Effector memory CD8-positive, alpha-beta T cell (primary cell): ENCODE measurements at places on chromosomes 11 and 22.

- DNase-seq, result no peak
Measured at GRCh38 chr11:27291302-27291889, 71.6 kb downstream of the CCDC34 start.

GRCh38 chr11:22466809-22467208, 128.6 kb downstream of the SLC17A6 start:
- no peak for DNase-seq

GRCh38 chr11:57349491-57350274, 11.5 kb downstream of the P2RX3 start:
- peak; percentile 58 for DNase-seq

DNA sequence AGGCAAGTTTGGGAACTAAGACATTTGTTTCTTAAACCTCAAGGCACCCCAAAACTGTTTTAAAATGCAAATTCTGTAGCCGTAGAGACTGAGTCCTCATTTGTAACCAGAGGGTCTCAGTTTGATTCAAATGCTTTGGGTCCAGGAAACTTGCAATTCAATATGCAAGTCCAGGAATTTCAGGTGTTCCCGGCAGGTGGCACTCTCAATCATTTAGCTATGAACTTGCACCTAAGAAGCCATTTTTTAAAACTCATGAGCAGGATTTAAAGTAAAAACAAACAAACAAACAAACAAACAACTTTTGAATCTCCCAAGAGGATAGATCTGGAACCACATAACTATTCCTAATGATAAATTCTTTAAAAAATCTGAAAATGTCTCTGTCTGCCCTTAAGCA, 8.7 kb upstream of the ABTB2 start:
- no peak for DNase-seq

- no peak for DNase-seq
Measured at GRCh38 chr11:64987998-64988854, 8.5 kb downstream of the BATF2 start.

GRCh38 chr11:130769782-130770535, 146.3 kb downstream of the SNX19 start:
- DNase-seq, result no peak

- no peak for DNase-seq
Measured at GRCh38 chr11:70456921-70457532, 58.7 kb downstream of the CTTN start.

GRCh38 chr22:45067731-45068130, 57.9 kb upstream of the PHF21B start:
- no peak for DNase-seq

GRCh38 chr11:111378861-111379601, at the start of gene POU2AF1:
TSS of gene POU2AF1 (minus strand) at chr11:111379275. CDS start at chr11:111379177, 98 bp downstream.
- peak; percentile 5 for DNase-seq

DNA sequence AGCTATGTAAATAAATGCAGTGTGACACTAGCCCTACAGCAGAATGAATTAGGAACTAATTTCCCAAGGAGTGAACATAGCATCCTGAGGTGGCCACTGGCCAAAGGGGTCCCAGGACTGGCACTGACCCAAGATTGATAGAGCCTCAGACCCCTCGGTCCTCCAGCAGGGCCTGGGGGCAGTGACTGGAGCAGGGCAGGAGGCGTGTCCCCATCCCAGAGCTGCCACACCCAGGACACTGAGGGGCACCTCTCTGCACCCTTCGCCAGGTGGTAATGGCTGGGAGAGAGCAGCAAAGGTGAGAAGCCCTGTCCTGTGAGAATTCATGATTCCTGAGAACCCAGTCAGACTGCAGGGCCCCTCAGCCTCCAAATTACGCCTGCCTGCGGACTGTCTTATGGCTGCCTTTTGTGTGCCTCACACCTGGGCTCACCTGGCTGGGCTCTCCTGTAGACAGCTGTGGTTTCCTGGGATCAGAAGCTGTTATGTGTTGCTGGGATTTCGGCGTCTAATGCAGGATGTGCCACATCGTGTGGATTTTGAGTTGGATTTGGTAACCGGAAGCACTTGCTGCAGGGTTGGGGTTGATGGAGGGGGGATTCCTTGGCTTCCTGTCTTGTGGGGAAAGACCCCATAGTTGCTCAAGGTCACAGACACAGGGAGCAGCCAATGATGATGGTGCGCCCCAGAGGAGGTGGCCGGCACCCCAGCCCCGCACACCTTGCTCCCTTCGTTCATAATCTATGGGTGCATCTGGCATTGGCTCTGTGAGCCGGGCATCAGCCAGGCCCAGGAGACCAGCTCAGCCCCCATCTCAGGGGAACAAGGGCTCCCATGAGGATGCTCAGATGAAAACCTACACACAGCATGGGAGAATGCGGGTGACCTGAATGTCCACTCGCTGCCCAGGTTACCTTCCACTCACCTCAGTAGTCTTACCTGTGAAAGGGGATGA, 582.9 kb downstream of the BRD1 start:
- DNase-seq, result no peak

DNA sequence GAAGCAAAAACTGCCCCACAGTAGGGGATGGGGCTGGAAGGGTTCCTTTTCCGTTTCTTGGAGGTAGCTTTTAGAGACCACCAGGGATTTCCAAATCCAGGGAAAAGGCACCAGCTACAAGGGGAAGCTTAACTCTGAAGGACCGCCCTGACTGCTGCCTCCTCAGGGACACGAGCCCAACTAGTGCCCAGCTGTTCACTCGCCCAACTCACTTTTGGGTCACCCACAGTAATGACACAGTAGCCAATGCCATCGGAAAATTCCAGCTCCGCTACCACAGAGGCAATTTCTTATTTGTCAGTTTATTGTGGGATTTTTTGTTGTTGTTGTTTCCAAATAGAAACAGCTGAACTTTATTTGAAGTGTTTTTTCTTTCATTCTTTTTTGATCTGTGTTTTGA, 141.3 kb downstream of the ATXN10 start:
- DNase-seq, result no peak

- no peak for DNase-seq
Measured at GRCh38 chr11:93849751-93850593, 446 bp downstream of the VSTM5 start.

- no peak for DNase-seq
Measured at GRCh38 chr11:28559492-28559891, 451.3 kb downstream of the METTL15 start.

GRCh38 chr11:66976925-66977324, 1.8 kb downstream of the C11orf86 start:
- DNase-seq, result no peak

- DNase-seq, result no peak
Measured at GRCh38 chr22:19169947-19170318, 8.6 kb downstream of the SLC25A1 start.

GRCh38 chr11:9905501-9905951, 241.6 kb downstream of the SWAP70 start:
- no peak for DNase-seq

DNA sequence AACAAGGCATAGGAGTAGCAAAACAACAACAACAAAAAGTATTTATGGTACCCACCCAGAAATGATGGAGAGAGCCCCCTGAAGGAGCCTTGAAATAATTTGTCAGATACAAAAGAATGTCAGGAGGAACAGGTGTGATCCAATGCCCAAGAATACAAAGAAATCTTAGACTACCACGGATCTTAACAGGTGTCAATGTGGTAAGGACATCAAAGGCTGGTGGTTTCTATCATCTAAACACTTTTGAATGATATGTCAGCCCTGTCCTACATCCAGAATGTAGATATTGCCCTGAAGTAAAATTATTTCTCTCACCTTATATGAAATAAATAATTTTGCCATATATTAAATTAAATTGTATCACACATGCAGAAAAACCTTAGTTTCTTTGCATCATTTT, 386.4 kb upstream of the ANO5 start:
- no peak for DNase-seq

GRCh38 chr11:1707751-1708150, 10.8 kb downstream of the KRTAP5-6 start:
- DNase-seq, result no peak

DNA sequence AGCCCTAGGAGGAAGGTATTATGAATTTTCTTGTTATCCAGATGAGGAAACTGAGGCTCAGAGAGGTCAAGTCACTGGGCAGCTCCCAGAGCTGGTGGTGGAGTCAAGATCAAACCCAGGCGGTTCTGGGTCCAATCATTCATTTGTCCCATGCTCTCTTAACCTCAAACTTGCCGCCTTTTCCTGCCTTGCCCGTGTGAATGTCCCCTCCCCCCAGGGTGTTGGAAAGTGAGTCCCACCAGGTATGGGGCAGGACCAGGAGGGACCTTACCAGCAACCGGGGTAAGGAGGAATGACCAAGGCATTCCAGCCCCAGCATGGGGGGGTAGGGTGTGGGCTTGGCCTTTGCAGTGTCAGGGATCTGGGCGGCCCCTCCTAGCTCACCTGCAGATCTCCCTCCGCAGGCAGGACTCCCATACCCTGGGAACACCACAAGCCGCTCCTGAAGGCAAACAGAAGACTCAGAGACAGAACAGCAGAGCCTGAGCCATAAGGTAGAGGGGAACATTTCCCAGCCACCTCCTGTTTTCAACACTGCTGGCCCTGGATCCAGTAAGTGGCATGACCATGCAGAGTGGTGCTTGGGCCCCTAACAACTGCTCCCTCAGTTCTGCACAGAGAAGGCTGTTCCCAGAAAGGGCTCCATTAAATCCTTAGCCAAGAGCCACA, 41.2 kb upstream of the SYT7 start:
- DNase-seq, result no peak

GRCh38 chr11:3882655-3883054, 27.2 kb downstream of the STIM1 start:
- no peak for DNase-seq

DNA sequence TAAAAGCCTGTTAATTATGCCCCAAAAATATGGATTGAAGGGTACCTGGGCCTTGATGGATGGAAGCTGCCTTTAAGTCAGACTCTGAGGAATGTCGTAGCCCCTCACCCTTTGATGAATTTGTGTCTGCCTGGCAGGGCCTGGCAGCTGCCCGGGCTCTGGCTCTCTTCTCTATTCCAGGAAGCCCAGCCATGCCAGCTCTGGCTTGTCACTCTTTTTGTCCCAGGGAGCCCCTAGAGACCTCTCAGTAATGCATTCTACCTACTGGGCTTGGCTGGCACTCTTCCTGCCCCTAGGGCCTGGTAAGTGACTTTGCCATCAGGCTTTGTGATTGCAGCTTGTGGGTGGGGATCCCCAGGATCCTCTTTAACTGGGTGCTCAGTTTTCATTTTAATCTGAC, 103.8 kb downstream of the GRIK4 start:
- DNase-seq, result no peak

DNA sequence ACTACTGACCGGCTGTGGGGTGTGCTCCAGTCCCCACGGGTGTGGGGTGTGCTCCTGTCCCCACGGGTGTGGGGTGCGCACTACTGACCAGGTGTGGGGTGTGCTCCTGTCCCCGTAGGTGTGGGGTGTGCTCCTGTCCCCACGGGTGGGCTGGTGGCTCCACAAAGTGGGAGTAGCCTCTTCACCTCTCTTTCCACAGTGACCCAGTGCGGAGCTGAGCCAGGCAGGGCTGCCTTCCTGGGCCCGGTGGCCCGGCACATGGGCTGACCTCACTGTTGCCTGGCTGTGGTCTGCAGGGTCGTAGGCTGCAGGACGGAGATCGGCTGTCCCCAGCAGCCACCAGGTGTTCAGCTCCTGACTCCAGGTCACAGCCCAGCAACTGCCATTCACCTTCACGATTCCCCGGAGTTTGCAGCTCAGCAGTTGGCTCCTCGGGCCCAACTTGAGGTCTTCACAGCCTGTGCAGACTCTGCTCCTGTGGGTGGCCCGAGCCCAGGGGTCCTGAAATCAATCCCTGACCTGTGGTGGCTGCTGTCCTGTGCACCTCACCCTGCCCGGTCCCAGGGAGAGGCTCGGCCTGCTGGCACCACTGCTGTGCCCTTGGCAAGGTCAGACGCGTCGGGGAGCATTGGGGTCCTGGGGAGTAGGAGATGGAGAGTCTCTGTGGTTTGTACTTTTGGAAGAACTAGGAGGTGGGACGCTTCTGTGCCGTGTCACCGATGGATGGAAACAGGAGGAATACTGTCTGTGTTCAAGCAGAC, 414.3 kb downstream of the TBC1D22A start:
- DNase-seq, result no peak

- no peak for DNase-seq
Measured at GRCh38 chr11:16287630-16288280, 68.6 kb downstream of the SOX6 start.

- peak; percentile 63 for DNase-seq
Measured at GRCh38 chr11:830295-831117, 2.2 kb upstream of the CD151 start.

- DNase-seq, result no peak
Measured at GRCh38 chr22:32480238-32480637, 5.6 kb downstream of the FBXO7 start.

- DNase-seq, result peak; percentile 31
Measured at GRCh38 chr22:37472418-37473006, 13.7 kb downstream of the MFNG start.

- no peak for DNase-seq
Measured at GRCh38 chr11:15758857-15759465, 597.4 kb downstream of the SOX6 start.

DNA sequence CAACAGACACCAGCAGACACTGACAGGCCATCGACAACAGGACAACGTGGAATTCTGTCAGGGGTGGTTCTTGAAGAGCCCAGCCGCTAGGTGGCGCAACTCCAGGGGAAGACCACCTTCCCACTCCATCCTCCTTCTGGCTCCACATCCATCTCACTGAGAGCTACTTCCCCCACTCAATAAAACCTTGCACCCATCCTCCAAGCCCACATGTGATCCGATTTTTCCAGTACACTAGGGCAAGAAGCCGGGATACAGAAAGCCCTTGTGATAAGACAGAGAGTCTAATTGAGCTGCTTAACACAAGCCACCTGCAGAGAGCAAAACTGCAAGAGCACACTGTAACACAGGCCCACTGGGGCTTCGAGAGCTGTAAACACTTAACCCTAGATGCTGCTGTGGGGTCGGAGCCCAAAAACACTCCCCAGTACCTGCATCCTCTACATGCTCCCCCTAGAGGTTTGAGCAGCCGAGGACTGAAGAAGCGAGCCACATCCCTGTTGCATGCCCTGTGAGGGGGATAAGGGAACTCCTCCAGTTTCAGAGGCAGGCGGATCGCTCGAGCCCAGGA, 11.5 kb upstream of the RAB39A start:
- DNase-seq, result peak; percentile 30

GRCh38 chr22:20216863-20217499, 51.1 kb downstream of the RTN4R start:
- no peak for DNase-seq

DNA sequence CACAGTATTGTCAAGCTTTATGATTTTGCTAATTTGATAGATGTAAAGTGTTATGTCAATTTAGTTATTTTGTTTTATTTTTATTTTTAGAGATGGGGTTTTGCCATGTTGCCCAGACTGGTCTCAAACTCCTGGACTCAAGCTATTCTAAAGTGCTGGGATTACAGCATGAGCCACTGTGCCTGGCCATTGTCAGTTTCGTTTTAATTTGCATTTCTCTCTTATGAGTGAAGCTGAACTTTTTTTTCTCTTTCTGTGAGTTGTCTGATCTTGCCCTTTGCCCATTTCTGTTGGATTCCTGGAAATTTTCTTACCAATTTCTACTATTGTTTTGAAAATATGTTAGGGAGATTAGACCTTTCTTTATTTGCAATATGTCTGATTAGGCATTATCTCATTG, 15.5 kb downstream of the NEU3 start:
- no peak for DNase-seq
